ENCODE measurements at places on chromosomes 6 and 20. TPM values are rescaled to one million over a fixed set of nuclear protein-coding genes. Genes with fewer than 3 reads are reported as not detected.

RAB22A gene
- total RNA-seq: 10.4 TPM

NFKBIL1 gene
- 12.1 TPM for total RNA-seq

HLA-G gene
- total RNA-seq: not detected

JPH2 gene
- 6.0 TPM for total RNA-seq

SRSF12 gene
- 1.6 TPM for total RNA-seq

SPINT3 gene
- total RNA-seq: not detected
